Muscle of arm (tissue), 14 donors: ENCODE measurements at places on chromosomes 1 and 21.
A peak's percentile ranks its signal among the peaks of the same experiment; 100 is the strongest.

- no peak for DNase-seq
Measured at GRCh38 chr1:56573311-56573710, 6.1 kb downstream of the PLPP3 start.

DNA sequence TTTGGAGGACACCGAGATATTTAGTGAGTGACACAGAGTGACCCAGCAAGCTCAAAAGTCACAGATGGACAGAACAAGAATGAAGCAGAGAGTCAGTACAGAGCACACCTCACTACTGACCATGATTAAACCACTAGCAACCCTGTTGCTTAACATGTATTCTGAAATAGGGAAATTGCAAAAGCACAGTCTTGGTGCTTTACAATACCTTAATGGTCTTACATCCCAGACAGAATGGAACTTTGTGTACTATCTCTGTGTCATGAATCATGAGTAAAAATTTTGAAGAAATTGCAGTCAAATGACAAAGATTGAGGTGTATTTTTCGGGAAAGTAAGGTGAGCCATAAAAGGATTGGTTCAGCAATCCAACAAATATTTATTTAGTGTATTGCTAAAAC, 2.7 kb upstream of the SAMSN1 start:
- DNase-seq = no peak

DNA sequence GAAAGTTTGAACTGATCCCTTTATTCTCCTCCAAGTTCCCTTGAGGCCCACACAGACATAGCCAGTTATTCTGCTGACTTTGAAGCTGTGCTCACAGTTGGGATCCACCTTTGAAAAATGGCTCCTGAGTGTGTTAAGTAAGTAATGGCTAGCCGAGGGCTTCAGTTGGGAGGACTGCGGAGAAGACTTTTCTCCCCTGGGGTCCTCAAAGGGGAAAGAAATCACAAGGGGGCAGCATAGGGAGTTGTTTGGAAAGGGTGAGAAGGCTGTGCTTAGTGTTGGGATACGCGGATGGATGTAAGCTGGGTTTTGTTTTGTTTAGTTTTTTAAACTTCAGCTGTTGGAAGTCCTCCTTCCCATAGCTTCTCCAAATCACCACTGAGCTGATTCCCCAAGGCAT, 8.3 kb downstream of the PGM1 start:
- no peak for DNase-seq

DNA sequence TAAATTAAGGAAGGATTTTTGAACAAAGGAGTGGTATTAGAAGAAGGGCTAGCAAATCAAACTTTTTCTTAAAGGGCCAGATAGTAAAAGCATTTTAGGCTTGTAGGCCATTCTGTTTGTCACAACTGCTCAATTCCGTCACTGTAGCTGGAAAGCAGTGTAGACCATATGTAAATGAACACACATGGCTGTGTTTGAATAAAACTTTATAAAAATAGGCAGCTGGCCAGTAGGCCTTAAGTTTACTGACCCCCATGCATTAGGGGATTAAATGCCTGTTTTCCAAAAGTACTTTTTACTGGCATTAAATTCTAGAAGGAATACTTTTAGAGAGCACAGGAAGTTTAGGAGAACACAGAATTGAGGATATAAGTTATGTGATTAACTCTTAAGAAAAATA, 8.9 kb downstream of the IVNS1ABP start:
- DNase-seq = no peak

- no peak for DNase-seq
Measured at GRCh38 chr1:171251042-171251951, 3.0 kb downstream of the FMO1 start.

- no peak for DNase-seq
Measured at GRCh38 chr1:221093903-221094791, 214.9 kb downstream of the HLX start.

GRCh38 chr1:12168451-12169160, 1.8 kb downstream of the TNFRSF1B start:
- DNase-seq = no peak

GRCh38 chr1:163596541-163597258, 274.9 kb downstream of the NUF2 start:
- DNase-seq = no peak

- DNase-seq = no peak
Measured at GRCh38 chr1:68819190-68819829, 322.4 kb upstream of the DEPDC1 start.

- no peak for DNase-seq
Measured at GRCh38 chr21:44477131-44477530, 21.8 kb downstream of the LRRC3 start.

- DNase-seq = no peak
Measured at GRCh38 chr1:184170719-184171118, 119.2 kb downstream of the TSEN15 start.

- DNase-seq = no peak
Measured at GRCh38 chr21:36966821-36967768, 626 bp upstream of the HLCS start.

- no peak for DNase-seq
Measured at GRCh38 chr1:165254896-165255625, 101.5 kb downstream of the LMX1A start.

DNA sequence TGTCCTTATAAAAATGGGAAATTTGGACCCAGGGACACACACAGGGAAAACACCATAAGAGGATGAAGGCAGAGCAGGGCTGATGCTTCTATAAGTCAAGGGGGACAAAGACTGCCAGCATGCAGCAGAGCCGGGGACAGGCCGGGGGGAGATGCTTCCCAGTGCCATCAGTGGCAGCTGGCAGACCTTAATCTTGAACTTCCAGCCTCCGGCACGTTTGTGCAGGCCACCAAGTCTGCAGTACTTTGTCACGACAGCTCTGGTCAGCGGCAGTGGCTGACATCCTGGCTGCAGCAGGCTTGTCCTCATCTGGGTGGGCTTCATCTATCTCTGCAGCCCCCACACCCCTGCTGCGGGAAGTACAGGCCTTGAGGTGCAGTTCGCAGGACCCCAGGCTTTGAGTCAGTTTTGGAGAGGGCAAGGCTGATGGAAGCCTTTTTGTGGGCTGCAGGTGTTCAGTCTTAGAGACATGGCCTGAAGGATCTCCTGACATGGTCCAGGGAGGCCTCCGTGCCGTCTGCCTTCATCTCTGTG, 186.0 kb downstream of the DYRK1A start:
- no peak for DNase-seq

GRCh38 chr1:236760480-236760879, 34.6 kb upstream of the MTR start:
- DNase-seq = no peak

- DNase-seq = no peak
Measured at GRCh38 chr21:43369124-43369523, 57.8 kb downstream of the SIK1 start.

DNA sequence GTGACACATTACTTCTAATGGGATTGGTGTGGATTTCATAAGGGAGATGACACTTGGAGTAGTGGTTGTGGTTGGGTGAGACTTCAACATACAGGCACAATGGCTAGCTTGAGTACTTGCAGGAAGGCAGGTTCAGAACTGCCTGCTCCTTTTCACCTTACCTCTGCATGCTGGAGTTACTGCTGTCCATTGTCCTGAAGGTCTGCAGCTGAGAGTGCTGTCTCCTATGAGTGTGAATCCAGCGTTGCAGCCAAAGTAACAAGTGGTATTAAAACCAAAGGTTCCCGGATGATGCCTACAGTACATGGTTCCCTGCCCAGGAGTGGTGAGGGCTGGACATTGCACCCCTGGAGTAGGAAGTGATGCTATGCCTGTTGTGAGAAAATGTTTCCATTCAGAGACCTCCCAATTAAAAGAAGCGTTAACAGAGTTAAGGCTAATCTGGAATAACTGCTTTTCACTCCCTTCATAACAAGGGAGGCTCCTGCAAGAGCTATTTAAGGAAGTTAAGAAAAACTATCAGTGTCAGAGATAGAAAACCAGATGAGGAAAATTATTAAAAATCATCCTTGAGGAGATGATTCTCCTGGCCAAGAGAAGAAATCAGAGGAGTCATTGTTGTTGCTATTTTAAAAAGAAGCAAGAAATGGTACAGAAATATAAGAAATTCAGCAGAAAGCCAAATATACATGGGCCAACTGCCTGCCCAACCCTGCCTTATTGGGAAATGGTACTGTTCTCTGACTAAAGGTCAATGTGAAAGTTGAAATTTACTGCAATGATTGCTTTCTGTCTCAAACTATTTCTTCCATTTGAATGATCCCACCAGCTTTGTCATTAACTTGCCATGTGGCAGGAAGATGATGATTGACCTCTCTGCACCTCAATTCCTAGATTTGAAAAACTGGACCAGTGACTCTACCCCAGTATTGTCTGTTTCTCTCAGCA, 9.8 kb upstream of the F5 start:
- no peak for DNase-seq

GRCh38 chr1:160954158-160955104, at the start of gene ITLN2:
TSS of gene ITLN2 (minus strand) at chr1:160954809. CDS start at chr1:160954741, 68 bp downstream.
- DNase-seq = no peak

DNA sequence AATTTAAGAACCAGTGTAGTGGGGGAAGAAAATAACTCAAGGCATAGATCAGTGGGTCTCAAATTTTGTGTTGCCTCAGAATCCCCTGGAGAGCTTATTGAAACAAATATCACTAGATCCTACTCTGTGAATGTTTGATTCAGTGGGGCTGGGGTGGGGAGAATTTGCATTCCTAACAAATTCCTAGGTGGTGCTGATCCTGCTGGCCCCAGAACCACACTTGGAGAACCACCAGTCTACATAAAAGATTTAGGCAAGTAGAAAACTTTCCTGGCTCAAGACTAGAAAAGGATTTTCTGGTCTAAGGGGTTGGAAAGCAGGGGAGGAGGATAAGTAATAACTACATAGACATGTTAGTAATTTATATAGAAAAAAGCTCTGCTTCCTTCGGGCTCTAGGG, 34.1 kb upstream of the C1orf21 start:
- no peak for DNase-seq

- no peak for DNase-seq
Measured at GRCh38 chr1:27400963-27401341, 8.5 kb downstream of the GPR3 start.

- DNase-seq = no peak
Measured at GRCh38 chr1:159853417-159854115, 8.9 kb downstream of the VSIG8 start.

DNA sequence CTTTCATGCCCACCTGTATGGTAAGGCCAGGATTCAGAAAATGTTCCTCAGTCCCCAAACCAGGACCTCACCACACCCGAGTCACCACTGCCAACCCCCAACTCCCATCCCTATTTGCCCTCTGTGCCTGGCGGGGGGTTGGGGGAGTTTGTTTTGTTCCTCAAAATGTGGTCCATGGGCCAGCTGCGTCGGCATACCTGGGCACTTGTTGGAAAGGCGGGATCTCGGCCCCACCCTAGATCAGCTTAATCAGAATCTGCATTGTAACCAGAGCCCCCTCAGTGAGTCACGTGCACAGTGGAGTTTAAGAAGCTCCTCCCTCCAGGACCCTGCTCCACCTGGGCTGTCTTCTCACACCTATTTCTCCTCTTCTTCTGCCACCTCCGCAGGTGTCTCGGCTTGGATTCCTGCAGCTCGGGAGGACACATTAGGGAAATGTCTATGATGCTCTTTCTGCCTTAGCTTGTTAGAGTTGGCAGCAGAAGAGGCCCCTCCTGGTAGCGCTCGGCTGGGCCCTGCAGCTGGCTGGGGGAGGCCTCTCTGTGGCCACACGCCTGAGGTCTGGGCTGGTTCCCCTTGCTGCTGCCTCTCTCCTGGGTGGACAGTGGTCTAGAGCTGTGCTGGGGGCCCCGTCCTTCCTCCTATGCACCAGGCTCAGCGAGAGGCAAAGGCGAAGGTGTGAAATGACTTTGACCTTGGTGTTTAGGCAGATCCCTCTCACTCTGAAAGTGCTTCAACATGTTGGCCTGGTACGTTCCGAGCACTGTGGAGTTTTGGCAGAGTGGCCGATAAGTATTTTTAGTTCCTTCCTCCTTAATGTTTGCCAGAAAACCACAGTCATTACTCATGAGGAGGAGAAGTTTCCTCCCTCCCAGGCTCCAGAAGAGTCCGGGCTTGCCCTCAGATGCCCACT, 41.8 kb upstream of the CAMTA1 start:
- peak; percentile 75 for DNase-seq

DNA sequence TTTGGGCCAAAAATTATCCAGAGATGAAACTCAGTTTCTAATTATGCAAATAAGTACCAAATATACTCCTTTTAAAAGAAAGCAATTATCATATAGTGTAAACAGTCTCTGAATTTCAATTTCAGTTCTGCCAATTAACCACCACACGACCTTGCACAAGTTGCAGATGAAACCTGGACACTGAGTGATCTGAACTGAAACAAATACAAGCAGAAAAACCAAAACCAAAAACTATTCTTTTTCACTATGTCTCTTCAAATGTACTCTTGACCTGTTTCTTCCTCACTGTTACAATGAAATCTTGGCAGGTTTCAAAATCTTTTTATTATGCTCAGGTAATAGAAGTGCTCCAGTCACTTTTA, 79.2 kb downstream of the TYW3 start:
- no peak for DNase-seq

DNA sequence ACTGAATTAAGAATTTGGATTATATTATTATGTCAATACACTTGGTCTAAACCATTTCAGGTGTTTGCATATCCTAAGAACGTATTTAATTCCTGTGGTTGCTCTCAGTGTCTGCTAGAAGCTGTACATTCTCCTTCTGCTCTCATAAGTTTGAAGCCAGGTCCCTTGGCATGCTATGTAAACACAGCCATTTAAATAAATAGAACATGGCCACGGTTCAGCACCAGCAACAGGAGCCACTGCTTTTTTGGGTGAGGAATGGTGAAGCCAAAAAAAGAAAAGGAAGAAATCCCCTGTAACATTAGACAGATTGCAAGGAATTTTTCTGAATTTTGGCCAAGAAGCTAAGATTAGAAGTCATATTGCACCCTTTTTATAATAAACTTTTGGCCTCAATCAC, 19.1 kb downstream of the CCN1 start:
- no peak for DNase-seq

- DNase-seq = no peak
Measured at GRCh38 chr1:56968878-56969495, 3.2 kb upstream of the C8B start.

DNA sequence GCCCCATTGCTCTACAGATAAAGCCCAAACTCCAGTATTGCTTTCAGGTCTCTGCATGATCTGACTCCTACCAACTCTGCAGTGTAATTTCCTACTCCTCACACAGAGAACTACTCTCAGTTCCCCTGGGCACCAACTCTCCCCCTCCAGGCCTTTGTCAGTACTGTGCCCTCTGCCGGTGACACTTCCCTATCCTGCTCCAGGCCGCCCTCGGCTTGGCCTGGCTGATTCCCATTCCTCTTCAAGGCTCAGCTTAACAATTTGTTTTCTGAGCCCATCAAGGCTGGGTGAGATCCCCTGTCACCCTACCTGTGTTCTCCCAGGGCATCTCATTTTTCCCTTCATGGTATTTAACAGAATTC, 2.6 kb downstream of the SLAMF8 start:
- DNase-seq = no peak
